Stimulated activated CD8-positive, alpha-beta memory T cell treated with anti-CD3 and anti-CD28 coated beads, Interleukin-4, amount 100 ng/mL, for 4 hours (primary cell): ENCODE measurements at places on chromosomes 7 and 10.

DNA sequence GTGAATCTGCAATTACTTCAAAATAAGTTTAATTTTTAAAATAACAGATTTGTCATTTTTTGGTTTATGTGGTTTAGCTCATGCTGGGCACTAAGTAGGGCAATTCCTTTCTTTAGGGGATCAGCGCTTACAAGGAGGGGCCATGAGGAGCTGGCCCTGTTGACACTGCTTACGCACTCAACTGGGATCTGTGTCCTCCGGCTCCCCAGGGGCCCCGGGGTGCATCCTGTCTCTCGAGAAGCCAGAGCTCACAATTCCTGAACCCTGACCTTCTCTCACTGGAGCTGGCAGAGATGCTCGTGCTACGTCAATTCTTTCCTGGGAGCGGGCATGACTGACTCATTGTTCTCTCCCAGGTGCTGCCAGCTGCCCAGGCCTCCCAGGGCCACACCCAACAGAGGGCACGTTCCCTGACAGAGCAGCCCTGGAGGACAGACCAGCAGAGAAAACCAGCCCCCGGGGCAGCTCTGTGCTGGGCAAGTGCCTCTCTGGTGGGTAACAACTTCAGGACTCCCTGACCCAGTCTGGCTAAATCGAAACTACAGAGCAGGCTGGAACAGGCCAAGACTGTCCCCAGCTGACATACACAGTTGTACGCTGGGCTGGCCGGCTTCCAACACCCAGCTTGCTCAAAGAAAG lies 36.8 kb downstream of the CTBP2 start:
- DNase-seq = no peak

DNA sequence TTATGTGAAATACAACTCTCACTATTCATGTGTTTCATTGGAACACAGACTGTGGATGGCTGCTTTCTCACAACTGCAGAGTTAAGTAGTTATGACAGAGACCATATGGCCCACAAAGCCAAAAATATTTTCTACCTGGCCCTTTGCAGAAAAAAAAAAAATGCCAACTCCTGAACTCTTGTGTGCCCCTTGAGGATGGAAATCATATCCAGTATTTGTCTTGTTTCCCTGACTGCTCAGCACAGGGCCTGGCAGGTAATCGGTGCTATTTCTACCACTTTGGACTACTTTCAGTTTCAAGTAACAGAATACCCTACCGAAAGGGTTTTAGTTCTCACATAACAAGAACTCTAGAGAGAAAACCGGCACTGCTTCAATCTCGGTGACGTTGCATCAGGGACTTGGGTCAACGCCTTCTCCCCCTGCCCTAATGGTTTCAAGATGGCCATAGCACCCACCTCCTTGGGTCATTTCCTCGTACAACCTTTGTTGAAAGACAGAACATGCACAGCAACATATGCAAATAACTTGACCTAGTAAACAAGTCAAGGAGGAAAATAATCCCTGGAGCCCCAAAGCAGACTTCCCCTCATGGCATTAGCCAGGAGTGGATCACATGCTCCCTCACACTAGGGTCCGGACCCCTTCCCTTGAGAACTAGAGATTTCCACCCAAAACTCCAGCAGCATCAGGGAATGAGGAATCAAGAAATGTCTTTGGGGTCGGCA lies 11.8 kb upstream of the GPNMB start:
- no peak for DNase-seq

DNA sequence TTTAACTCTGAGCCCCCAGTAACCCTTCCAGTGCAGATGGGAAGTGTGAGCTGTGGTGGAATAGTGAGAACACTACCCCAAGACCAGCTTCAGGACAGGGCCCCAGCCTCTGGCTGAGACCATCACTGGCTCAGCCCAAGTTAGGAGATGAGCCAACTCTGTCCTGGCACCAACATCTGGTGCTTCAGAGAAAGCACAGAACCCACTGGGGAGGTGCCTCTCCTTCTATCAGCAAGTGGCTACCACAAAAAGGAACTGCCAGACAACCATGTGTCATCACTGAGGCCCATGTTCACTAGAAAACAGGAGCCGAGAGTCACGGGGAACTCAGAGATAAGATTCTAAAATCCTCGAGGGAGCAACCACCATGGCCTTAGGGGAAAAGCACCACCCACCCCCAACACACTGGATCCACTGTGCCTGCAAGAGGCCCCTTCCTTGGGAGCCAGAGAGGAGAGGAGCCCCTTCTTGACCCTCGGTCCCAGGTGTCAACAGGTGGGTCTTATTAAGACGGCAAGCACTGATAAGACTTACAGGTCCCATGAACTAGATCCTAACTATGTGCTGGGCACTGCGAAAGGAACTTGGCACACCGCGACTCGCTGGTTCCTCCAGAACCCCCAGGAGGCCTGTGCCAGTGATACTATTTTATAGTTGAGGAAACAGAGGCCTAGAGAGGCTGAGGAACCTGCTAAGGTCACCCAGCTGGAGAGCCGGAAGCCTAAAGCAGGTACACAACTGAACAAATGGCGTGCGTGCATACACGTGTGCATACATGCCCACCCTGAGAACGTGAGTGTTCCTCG lies 102.7 kb downstream of the FAM53B start:
- no peak for DNase-seq

DNA sequence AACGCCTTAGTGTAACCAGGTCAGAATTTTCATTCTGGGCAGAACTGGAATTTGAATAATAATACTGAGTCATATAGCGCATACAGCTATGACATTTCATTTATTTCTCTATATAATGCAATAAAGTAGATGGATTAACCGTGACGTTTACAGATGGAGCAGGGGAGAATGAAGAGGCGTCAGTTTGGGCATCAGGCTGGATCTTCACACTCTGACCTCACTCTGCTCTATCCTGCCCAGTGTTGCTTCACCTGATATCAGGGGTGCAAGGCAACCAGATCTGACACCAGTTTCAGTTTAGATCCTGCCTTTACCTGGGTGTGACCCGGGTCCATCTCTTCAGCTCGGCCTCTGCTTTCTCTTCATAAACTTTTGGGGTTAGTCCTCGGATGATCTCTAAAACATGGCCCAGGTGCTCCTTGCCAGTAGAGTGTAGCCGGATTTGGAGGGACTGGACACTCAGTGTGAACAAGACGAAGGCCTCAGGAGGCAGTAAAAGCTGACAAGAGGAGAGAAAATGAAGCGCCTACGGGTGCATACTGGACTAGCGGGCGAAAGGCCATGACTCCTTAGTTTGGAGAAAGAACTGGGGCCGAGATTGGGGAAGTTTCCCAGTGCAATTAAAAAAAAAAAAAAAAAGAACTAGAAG lies 1.4 kb upstream of the ZYX start:
- no peak for DNase-seq

GRCh38 chr10:132136097-132136521 lies 50.6 kb upstream of the DPYSL4 start:
- DNase-seq = no peak

GRCh38 chr10:117241541-117242462 lies 888 bp downstream of the SLC18A2 start:
- DNase-seq = no peak

GRCh38 chr7:145902123-145902522 lies 214.5 kb upstream of the CNTNAP2 start:
- no peak for DNase-seq

GRCh38 chr10:66176772-66177171 lies 749.1 kb upstream of the LRRTM3 start:
- no peak for DNase-seq

- no peak for DNase-seq
Measured at GRCh38 chr10:77027141-77027540, 610.5 kb downstream of the KCNMA1 start.
